ENCODE measurements at places on chromosomes 4 and X. TPM values are rescaled to one million over a fixed set of nuclear protein-coding genes. Genes with fewer than 3 reads are reported as not detected.
A peak's percentile ranks its signal among the peaks of the same experiment; 100 is the strongest.

PLS3 gene
- total RNA-seq: 412 TPM

SLC16A2 gene
- 46.0 TPM for total RNA-seq

UCHL1 gene
- 299 TPM for total RNA-seq

DNA sequence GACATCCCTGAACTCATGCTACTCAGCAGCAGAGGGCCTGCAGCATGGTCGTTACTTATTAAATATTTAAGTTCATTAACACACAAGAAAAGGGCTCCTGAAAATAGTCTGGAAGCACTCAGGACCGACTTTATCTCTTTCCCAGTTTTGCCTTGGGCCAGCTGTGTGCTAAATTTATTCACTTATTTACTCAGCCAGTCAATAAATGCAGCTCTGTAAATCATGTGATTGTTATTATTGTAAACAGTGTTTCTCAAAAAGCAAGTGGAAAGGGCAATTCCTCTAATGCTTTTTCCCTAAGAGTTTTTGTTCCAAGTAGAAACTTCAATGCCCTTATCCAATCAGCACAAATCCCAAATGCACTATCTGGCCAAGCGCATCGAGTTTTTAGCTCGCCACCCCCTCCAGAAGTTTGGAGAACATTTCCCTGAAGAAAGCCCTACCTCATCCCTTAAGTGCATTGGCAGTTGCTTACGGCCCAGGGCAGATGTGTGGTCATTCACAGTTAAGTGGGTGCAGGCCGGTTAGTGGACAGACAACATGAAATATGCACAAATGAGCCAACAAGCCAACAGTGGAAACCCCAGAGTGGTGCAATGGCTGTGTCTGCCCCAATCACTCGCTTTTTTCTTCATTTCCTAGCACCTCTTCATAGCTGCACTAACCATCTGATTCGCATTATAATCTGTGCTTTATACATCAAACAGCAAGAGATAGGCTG, 125.8 kb downstream of the SMIM20 start:
- H3K4me1 ChIP-seq: 0 out of 2 replicates have a peak, but pooled peaks cover 5% of the 10 kb centered on the region
- no peaks in the 10 kb centered on the region for H3K36me3 ChIP-seq
- H3K4me3 ChIP-seq: no peak overlapping the region
- no peaks in the 10 kb centered on the region for H3K27me3 ChIP-seq

- peak; percentile 58 for DNase-seq
- H3K27me3 ChIP-seq: no peaks in the 10 kb centered on the region
- no peak overlapping the region for H3K4me3 ChIP-seq
- H3K4me1 ChIP-seq: no peaks in the 10 kb centered on the region
These were observed 222.4 kb downstream of the CRLF2 start for GRCh38 chrX:989959-990510.

DNA sequence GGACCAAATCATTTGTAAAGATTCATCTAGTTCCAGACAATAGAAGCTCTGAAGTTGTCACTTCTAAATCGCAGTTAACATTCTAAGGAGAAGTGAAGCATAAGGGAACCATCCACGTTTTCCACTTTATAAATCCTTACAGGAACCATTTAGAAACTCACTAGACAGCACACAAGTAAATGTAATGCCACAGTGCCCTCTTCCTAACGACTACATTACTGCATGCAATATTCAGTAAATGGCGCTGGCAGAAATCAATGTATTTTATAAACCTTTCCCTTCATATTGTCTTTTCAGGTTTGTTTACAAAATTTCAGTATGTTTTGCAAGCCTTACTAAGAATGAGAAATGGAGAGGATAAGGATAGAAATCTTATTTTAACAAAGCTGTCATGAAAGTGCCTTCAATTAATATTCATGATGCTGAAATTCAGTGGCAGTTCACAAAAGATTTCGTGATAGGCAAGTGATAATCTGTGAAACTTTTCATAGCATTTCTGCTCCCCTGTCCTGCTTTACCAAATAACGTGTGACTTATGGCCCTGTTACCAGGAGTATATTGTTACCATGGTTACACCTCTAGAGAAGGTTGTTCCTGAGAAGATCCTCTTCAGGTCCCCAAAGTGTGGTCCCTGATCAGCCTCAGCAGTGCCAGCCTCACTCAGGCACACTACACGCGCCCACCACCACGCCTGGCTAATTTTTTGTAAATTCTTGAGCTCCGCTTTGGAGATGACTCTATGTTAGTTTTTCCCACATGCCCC, 54.2 kb downstream of the TMA16 start:
- H3K27ac ChIP-seq: no peak overlapping the region
- H3K4me1 ChIP-seq: peaks cover 10% of the 10 kb centered on the region
- no peaks in the 10 kb centered on the region for H3K27me3 ChIP-seq
- H3K4me3 ChIP-seq: no peak overlapping the region
- H3K36me3 ChIP-seq: no peaks in the 10 kb centered on the region

GRCh38 chrX:71365356-71365874, 742 bp upstream of the TAF1 start:
- peaks cover 5% of the 10 kb centered on the region for H3K4me1 ChIP-seq
- no peaks in the 10 kb centered on the region for H3K27me3 ChIP-seq
- DNase-seq: no peak
- H3K27ac ChIP-seq: peak overlapping the region; percentile 84
- H3K36me3 ChIP-seq: peaks cover 6% of the 10 kb centered on the region

GRCh38 chr4:171582961-171583581, 230.1 kb upstream of the GALNTL6 start:
- no peaks in the 10 kb centered on the region for H3K4me1 ChIP-seq
- no peaks in the 10 kb centered on the region for H3K36me3 ChIP-seq
- H3K27me3 ChIP-seq: no peaks in the 10 kb centered on the region
- H3K27ac ChIP-seq: no peak overlapping the region
- DNase-seq: no peak

DNA sequence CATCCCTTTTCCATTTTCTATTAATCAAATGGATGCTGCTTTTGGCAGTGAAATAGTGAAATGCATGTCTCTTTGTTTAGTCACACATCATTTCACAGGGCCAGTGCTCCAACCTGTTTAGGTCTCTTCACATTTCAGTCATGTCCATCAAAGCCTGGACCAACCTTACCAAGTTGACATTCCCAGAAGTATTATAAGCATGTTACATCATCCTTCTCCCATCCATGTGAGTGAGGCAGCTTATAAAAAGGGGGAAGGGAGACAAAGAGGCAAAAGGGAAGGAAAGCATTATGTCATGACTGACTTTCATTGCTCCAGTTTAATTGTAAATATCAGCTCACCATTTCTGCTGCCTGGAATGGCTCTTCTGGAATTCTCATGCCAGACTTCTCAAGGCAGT, 94.4 kb downstream of the NWD2 start:
- H3K36me3 ChIP-seq: no peaks in the 10 kb centered on the region
- no peak overlapping the region for H3K4me3 ChIP-seq
- DNase-seq: no peak
- H3K4me1 ChIP-seq: no peaks in the 10 kb centered on the region
- H3K27me3 ChIP-seq: no peaks in the 10 kb centered on the region
- H3K27ac ChIP-seq: no peak overlapping the region

- no peak overlapping the region for H3K4me3 ChIP-seq
- H3K27ac ChIP-seq: no peak overlapping the region
- no peak for DNase-seq
- peaks cover 14% of the 10 kb centered on the region for H3K4me1 ChIP-seq
- no peaks in the 10 kb centered on the region for H3K27me3 ChIP-seq
These were observed 38.9 kb downstream of the RGS12 start for GRCh38 chr4:3331511-3332394.

DNA sequence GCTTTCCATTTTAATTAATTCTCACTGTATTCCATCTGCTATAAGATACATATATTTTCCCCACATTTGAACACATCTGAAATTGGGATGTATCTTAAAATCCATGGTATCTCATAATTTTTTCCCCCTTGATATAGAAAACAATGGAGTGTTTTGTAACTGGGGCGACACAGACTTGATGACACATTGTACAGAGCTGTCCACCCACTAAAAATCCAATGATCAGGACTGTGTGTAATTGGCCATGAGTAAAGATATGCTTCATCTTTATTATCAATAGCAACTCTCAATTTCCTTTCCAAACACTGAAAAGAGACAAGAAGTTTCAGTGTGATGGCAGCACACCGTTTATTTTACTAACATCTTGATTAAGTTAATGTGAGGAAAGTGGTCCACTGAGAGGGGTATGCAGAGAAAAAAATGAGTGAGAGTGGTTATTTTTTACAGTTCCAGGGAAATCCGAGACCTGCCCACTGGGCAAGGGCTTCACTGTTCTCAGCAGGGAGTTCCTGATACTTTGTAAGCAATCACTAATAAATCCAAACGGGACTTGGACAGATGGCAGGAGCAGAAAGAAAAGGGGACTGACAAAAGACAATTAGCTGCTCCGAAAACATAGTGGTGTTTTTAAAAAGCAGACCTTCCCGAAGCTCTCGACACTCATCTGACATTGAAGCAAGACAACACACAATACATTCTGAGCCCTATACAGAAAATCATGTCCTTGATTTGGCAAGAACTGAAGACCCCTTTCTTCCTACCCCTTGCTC, 149.4 kb downstream of the TSPAN5 start:
- H3K27ac ChIP-seq: no peak overlapping the region
- peaks cover 29% of the 10 kb centered on the region for H3K4me1 ChIP-seq
- no peaks in the 10 kb centered on the region for H3K27me3 ChIP-seq
- H3K4me3 ChIP-seq: no peak overlapping the region
- no peaks in the 10 kb centered on the region for H3K36me3 ChIP-seq
- DNase-seq: no peak

DNA sequence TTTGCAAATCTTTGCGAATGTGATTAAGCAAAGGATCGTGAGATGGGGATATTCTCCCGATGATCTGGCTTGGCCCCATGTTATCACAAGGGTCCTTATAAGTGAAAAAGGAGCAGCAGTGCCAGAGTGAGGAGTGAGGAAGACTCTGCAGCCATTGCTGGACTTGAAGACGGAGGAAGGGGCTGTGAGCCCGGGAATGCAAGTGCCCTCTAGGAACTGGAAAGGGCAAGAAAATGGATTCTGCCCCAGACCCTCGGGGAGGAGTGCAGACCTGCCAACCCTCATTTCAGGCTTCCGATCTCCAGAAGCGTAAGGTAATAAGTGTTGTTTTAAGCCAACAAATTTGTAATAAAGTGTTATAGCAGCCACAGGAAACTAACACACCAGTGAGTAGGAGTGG, 76.3 kb downstream of the EVC start:
- H3K4me3 ChIP-seq: no peak overlapping the region
- no peak for DNase-seq
- no peak overlapping the region for H3K27ac ChIP-seq
- H3K4me1 ChIP-seq: no peaks in the 10 kb centered on the region
- H3K36me3 ChIP-seq: peaks cover 7% of the 10 kb centered on the region
- H3K27me3 ChIP-seq: no peaks in the 10 kb centered on the region

GRCh38 chrX:3518870-3519269, 172.4 kb upstream of the MXRA5 start:
- peak overlapping the region; percentile 25 for H3K4me3 ChIP-seq
- peak; percentile 70 for DNase-seq
- no peaks in the 10 kb centered on the region for H3K36me3 ChIP-seq
- H3K27me3 ChIP-seq: no peaks in the 10 kb centered on the region
- H3K27ac ChIP-seq: peak overlapping the region; percentile 77

DNA sequence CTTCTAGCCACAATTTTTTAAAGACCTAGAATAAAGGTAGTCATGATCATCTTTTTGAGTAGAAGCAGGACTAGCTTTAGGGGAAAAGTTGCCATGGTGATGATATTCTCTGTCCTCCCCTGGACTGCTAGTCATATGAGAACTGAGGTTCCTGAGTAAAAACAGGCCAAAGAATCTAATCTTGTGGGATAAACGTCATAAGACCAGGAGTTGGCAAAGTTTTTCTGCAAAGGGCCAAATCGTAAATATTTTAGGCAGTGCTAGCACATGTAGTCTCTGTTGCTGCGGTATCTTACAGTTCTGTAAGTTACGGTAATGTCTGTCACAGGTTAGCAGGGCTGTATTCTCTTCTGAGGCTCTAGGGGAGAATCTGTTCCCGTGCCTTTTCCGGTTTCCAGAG, 3.4 kb downstream of the PRPS2 start:
- DNase-seq: no peak
- H3K4me1 ChIP-seq: no peaks in the 10 kb centered on the region
- peaks cover 24% of the 10 kb centered on the region for H3K36me3 ChIP-seq
- no peak overlapping the region for H3K4me3 ChIP-seq
- no peak overlapping the region for H3K27ac ChIP-seq
- H3K27me3 ChIP-seq: no peaks in the 10 kb centered on the region

- no peak for DNase-seq
- H3K4me1 ChIP-seq: no peaks in the 10 kb centered on the region
- no peak overlapping the region for H3K4me3 ChIP-seq
- no peak overlapping the region for H3K27ac ChIP-seq
- H3K27me3 ChIP-seq: no peaks in the 10 kb centered on the region
These were observed 765 bp upstream of the DGKK start for GRCh38 chrX:50471390-50471789.

DNA sequence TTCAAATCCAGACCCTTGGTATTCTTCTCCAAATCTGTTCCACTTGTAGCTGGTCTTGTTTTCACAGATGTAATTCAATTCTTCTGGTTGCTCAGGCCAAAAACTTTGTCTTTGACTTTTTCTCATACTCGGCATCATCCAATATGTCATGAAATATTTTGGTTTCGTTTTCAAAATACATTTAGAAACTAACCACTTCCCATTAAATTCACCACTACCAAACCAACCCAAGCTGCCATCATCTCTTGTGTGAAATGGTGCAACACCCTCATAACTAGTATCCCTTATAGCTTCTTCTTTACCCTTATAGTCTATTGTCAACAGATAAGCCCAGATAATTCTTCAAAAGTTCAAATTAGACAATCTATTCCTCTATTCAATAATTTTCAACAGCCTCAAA, 192.1 kb downstream of the PRR32 start:
- no peak overlapping the region for H3K4me3 ChIP-seq
- H3K27ac ChIP-seq: no peak overlapping the region
- no peaks in the 10 kb centered on the region for H3K36me3 ChIP-seq
- H3K4me1 ChIP-seq: no peaks in the 10 kb centered on the region

DNA sequence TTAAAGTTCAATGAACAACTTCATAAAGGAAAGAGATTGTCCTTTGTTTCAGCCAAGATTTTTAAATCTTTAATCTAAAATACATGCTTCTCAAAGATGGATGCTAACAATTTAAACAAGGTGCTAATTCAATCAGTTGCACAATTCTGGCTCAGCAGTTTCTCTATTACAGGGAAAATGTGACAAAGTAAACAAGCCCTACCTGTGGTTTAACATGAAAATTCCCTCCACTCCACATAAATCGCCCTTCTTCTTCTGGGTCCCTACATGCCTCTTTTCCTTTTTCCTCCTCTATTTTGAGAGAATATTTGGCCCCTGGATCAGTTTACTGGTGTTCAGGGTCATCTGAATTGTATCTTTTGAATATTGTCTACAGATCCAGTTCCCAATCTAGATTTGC, 80.6 kb downstream of the FRYL start:
- no peaks in the 10 kb centered on the region for H3K36me3 ChIP-seq
- no peak overlapping the region for H3K4me3 ChIP-seq
- peak overlapping the region; percentile 59 for H3K27ac ChIP-seq

All from SJCRH30 (cell line).